ENCODE measurements at places on chromosomes 5 and 9.

DNA sequence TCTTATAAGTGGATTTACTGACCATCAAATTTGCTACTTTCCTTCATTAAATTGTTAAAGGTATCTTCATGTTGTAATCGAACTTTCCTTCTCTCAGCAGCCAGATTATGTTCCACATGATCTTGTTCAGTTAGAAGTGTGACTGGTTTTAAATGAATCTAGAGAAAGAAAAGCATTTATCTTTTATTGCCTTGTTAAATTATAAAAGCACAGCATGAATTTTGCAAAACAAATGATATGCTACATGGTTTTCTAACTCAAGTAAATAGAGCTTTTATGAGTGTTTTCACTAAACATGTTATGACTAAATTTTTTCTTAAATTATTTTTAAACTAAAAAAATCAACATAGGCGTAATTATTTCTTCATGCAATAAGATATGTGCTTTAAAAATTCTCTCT, 34.1 kb downstream of the ACOT12 start:
- no peak for DNase-seq

- no peak for DNase-seq
Observed at GRCh38 chr9:112439825-112440224, 46.8 kb upstream of the KIAA1958 start.

DNA sequence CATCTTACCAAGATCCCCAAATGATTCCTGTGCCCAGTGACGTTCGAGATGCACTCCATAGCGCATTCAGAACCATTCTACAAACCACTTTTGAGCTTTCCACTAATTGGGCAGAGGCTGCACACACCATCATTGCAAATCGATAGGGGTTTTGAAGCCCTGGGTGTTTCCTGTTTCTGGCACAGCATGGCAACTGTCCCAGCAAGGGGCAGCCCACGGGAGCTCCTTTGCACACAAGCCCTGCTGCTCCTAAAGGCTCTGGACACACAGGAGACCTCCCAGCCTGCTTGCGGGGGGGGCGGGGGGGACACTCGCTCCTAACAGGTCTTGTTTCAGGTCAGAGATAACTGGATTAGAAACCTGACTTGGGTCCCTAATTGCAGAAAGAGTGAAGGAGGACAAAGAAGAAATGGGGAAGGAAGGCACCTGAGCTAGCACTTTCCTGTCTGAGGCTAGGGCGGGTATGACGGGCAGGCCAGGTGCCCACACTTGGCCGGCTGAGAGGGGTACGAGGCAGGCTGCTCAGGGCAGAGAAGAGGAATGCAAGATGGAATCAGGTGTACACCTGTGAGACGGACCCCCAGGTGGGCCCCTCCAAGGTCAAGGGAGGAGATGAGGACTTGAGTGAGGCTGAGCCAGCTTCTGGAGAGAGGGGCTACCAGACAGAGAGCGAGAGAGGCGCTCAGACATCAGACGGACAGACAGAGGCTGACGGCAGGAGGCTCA, 820 bp downstream of the FBP1 start:
- no peak for DNase-seq

- no peak for DNase-seq
Observed at GRCh38 chr9:4011054-4011453, 288.8 kb downstream of the GLIS3 start.

DNA sequence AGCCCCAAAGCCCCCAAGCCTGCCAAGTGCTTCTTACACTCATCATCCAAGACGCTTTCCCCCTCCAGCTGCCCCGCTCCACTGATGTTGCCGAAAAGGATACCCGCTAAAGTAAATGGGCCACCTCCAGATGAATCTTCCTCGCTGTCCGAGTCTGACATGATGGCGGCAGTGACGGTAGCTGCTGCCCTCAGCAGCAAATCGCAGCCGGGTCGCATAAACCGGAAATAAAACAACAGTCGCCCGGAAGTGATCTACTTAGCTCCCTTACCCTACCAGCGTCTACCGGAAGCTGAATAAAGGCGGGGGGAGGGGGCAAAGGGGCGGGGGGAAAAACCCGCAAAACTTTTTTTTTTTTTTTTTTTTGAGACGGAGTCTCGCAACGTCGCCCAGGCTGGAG, at the start of gene TAF1L:
TSS of gene TAF1L (minus strand) at position 308 of the 400 bp plus-strand sequence. CDS start at position 218, 90 bp downstream.
- DNase-seq, result no peak

GRCh38 chr5:151154931-151155774, 2.4 kb downstream of the ANXA6 start:
- DNase-seq, result peak; percentile 38

- no peak for DNase-seq
Observed at GRCh38 chr9:28121366-28121765, 548.1 kb upstream of the C9orf72 start.

GRCh38 chr5:36311956-36312355, 10.3 kb upstream of the RANBP3L start:
- no peak for DNase-seq

DNA sequence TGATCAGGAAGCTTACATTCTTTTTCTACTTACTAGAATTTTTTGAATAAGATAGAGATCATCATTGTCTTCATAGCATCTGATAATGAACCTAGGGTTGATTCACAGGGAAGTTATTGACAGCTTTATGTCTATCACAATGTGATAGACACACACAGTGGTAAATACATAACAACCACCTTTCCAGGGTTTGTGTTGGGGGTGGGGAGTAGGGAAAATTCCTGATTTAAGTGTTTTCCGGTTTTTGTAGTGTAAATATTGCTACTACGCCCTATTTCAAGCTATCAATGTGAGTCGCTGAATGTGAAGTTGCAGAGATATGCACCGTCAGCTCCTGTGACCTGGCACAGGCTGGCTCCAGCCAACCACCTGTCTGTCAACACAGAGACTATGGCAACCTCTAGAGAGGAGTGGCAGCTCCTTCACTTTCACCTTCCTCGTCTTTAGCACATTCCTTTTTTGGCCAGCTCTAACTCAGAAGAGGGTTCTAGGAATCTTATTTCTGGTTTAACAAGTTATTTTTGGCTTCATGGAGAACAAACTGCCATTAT, 224.9 kb downstream of the MAT2B start:
- no peak for DNase-seq

DNA sequence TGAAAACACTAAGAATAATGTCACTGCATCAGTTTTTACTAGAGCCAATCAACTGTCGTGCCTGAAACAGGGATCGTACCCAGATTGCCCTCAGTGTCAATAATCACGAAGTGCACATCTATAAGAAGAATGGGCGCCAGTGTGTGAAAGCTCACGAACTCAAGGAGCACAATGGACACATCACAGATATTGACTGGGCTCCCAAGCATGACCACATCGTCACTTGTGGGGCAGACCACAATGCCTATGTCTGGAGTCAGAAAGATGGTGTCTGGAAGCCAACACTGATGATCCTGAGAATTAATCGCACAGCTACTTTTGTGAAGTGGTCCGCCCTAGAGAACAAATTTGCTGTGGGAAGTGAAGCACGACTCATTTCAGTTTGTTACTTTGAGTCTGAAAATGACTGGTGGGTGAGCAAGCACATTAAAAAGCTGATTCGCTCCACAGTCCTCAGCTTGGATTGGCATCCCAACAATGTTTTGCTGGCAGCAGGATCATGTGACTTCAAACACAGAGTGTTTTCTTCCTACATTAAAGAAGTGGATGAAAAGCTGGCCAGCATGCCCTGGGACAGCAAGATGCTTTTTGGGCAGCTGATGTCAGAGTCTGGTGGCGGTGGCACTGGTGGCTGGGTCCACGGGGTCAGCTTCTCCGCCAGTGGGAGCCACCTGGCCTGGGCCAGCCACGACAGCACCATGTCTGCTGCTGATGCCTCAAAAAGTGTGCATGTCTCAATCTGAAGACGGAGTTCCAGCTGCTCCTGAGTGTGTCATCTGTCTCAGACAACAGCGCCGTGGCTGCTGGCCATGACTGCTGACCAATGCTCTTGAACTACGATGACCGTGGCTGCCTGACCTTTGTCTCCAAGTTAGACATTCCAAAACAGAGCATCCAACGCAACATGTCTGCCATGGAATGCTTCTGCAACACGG, 32.2 kb downstream of the NSA2 start:
- no peak for DNase-seq

DNA sequence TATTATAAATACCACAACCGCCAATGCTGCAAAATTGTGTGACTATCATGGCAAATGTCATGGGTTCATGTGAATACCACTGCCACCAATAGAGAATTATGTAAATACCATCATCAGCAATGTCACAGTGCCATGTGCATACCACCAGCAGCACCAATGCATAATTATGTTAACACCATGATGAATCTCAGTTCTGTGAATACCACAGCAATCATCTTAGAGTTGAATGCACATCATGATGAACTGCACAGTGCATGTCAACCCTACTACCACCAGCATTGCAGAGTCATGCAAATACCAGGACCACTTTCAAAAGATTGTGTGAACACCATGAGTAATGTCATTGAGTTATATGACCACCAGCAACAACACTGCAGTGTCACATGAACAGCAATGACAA, 63.2 kb downstream of the SHC3 start:
- DNase-seq, result no peak

- DNase-seq, result no peak
Observed at GRCh38 chr5:94024101-94024500, 282.7 kb upstream of the POU5F2 start.

- DNase-seq, result no peak
Observed at GRCh38 chr9:107039542-107039941, 176.6 kb downstream of the ZNF462 start.

DNA sequence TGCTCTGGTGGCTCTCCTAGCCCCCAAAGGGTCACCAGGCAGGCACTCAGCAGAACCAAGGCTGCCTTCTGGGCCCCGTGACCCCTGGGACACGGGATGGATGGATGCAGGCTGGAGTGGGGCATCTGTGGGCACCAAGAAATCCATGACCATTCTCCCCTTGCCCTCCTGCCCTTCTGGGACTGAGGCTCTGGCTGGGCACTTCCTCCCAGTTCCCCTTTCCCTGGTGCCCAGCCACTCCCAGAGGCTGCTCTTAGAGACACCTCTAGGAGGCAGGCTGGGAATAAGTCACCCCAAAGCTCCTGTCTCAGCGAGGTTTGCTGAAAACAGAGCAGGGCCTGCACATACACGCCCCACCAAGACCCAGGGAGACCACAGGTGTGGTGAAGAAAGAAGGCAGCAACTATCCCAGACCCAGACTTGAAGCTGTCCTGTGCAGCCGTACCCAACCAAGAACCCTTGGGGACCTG, 943 bp downstream of the STING1 start:
- no peak for DNase-seq

DNA sequence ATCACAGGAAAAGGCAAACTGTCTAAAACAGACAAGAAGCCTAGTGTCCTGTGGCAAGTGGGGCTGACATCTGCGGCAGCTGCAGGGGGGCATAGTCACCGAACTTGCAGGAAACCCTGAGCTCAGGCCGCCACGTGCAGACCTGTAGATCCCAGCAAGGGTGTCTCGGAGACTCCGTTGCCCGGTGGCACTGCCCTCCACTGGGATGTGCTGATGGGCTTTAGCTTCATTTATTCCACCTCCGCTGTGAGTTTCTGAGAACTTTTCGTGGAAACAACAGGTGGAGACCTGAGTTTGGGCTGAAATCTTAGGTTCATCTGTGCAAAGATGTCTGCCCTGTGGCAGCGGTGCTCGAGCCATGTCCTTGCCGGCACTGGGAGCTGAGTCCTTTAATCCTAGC, 22.1 kb downstream of the CEP72 start:
- DNase-seq, result no peak

GRCh38 chr5:56426693-56427092, 193.6 kb upstream of the ANKRD55 start:
- DNase-seq, result no peak

DNA sequence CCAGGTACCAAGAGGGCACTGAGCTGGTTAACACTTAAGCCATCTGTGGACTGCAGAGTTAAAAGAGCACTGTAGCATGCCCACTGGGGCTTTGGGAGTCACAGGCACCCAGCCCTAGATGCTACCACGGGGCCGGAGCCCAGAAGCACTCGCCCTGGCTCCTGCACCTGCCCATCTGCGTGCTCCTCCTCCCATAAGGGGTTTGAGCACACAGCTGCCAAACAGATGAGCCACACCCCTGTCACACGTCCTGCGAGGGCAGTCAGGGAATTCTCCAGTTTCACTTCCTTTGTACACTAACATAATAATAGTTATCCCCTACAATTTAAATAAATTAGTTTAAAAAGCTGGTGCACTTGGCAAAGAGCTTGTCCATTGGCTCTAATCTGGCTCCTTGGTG, 4.5 kb upstream of the PCA3 start:
- DNase-seq, result no peak

- DNase-seq, result no peak
Observed at GRCh38 chr9:135973277-135974219, 12.4 kb upstream of the UBAC1 start.

DNA sequence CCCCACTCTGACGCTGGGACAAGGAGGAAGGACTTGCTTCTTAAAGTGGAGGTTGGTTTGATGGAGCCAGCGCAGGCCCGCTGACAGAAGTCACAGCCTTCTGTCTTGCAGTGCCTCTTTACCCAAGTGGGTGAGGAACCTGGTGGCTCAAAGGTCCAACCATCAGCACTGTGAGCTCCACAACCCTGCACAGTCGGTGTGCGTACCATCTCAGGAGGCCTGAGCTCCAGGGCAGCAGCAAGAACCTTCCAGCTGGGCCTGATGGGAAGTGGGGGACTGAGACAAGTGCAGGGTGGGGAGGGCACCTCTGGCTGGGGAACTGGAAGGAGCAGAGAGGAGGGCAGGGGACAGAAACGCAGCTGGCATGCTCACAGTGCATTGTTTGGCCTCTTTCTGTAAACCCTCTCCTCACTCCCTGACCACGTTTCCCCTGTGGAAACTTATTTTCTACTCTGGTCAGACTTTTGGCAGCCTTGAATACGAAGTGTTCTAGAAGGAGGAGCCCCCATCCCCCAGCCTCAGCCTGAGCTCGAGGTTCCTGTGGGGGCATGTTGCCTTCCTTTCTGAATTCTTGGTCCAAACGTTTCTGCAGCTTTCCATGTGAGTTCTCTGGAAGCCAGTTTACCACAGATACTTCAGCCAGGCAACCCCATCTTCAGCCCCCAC, 178.5 kb upstream of the PITX1 start:
- DNase-seq, result no peak

- no peak for DNase-seq
Observed at GRCh38 chr5:8094304-8094703, 225.4 kb downstream of the MTRR start.

DNA sequence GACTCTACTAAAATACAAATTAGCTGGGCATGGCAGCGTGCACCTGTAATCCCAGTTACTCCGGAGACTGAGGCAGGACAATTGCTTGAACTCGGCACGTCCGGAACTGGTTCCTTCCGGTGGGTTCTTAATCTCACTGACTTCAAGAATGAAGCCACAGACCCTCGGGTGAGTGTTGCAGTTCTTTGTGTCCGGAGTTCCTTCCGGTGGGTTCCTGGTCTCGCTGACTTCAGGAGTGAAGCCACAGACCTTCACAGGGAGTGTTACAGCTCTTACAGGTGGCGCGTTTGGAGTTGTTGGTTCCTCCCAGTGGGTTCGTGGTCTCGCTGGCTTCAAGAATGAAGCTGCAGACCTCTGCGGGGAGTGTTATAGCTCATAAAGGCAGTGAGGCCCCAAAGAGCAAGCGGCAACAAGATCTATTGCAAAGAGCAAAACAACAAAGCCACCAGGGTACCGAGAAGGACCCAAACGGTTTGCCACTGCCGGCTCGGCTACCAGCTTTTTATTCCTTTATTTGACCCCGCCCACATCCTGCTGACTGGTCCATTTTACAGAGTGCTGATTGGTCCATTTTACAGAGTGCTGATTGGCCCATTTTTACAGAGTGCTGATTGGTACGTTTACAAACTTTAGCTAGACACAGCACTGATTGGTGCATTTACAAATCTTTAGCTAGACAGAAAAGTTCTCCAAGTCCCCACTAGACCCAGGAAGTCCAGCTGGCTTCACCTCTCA, 28.6 kb upstream of the SLC6A19 start:
- DNase-seq, result no peak

- no peak for DNase-seq
Observed at GRCh38 chr5:179762079-179762780, 29.6 kb downstream of the MAML1 start.

GRCh38 chr5:54518818-54519508, 1.4 kb downstream of the SNX18 start:
- DNase-seq, result no peak

Measured in stimulated activated CD8-positive, alpha-beta memory T cell treated with anti-CD3 and anti-CD28 coated beads, Interleukin-15, amount 100 ng/mL, for 4 hours (primary cell).